ENCODE measurements at places on chromosomes 2 and 18.

GRCh38 chr2:36479406-36479805, 118.6 kb downstream of the FEZ2 start:
- DNase-seq = no peak

DNA sequence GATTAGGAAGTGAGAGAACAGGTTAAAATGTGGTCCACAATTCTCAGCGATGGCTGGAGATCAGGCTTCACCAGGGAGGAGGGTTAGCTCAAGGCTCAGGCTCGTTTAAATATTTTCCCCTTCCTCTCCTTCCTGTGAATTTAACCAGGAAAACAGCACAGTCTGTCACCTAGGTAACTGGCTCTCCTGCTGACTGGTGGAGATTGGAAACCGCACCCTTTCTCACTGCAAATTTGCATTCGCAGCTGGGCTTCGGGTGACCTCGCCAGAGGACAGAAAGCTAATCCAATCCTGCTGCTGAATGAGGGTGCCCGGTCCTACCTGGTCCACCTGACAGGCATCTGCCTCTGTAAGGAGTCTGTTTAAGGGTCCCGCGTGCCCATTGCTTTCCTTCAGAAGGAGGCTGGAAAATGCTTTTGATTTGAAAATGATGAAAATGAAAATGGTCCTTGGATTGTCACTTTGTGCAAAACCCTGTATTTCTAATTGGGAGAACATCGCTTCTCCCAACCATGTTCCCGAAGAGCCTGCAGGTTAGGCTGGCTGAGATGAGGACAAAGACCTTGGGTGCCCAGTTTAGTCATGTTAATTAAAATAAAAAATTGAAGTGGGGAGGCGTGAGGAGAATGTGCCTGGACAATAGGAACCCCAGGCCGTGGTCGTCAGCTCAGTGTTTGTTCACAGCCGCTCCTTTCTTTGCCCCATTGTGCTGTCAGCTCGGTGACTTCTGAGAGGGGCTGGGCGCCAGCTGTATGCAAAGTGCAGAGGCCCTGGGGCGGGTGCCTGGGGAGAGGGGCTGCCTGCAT, 43.4 kb upstream of the MTCL1 start:
- DNase-seq = no peak

GRCh38 chr2:9300829-9301453, 94.3 kb downstream of the ASAP2 start:
- DNase-seq = no peak

DNA sequence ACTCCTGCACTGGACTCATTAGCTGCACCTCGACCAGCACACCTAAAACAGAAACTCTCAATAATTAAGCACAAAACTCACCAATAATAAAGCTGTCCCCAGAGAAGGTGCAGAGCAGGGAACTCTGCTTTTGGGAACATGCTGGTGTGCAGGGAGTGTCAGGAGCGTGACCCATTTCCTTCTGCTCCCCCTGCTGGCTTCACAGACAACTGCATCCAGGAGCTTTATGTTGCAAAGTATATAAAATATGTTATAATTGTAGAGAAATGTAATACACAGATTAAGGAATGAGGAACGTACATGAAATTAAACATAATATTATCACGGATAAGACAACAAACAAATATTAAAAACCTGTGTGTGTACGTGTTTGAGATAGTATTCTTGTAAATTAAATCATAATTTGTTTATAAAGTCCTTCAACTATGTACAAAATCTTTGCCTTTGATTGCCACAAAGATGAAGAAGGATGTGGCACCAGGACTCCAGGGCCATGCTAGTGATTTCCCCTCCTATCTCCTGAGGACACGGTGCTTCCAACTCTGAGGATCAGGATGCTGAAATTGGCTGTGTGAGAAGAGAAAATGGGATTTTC, 68.6 kb upstream of the MAL start:
- no peak for DNase-seq

- no peak for DNase-seq
These were observed 59.3 kb upstream of the CCDC68 start for GRCh38 chr18:55018602-55019001.

GRCh38 chr2:236714080-236714479, 144.5 kb downstream of the ACKR3 start:
- no peak for DNase-seq

DNA sequence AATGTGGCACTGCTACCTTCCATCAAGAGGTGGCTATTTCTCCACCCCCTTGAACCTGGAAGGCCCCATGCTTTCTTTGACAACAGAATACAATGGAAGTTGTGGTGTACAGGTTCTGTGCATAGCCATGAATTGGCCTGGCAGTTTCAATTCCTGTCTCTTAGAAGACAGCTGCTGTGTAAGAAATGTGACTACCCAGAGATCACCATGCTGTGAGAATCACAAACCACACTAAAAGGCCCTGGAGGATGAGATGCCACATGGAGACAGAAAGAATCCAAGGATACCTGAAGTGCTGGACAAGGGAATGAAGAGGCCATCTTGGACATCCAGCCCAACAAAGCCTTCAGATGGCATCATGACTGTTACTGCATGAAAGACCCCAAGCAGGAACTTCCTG, 47.7 kb upstream of the EHBP1 start:
- no peak for DNase-seq

GRCh38 chr18:25229081-25229480, 122.9 kb downstream of the ZNF521 start:
- DNase-seq = no peak

DNA sequence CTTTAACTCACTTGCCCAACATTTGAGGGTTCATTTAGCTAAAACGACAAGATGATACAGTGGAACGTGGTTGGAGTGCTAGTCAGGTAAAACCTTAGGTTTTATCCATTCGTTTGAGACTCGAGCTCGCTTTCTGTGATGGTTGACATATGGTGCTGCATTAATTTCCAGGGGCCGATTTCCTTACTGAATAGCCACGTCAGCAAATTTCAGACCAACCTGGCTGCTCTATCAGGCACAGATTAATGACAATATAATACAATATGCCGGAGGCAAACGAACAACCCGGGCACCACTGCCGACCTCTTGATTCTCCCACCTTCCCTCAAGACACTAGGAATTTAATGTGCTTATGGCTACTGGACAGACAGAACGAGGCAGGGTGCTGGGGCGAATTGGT, 42.0 kb downstream of the NABP1 start:
- DNase-seq = no peak

- no peak for DNase-seq
These were observed 1645.9 kb upstream of the CELF4 start for GRCh38 chr18:39211461-39211860.

- DNase-seq = peak; percentile 46
These were observed 204.1 kb downstream of the NDUFA10 start for GRCh38 chr2:239820836-239821693.

DNA sequence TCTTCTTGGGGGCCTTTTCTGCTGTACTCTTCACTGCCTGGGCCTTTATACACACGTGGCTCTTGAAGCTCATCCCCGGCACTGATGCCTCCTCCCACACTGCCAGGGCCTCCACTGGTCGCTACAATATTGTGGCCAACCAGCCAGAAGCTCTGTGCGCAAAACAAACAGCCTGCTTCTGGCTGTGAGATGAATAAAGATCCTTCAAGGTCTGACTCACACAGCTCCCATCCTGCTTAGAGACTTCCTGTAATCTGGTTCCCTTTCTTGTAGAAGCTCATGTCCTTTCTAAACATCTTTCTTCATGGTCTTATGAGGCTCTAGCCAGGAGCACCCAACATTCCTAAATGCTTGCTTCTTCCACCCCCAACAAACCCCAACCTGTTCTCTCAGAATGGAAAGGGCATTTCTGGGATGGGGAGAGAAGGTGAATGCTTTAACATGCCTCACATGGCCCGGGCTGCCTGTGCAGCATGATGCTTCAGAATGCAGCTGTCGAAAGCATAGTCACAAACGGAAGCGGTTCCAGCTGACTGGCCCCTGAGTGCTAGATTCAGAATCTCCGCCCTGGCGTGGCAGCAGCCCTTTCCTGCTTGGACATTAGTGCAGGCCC, 24.6 kb downstream of the NRP2 start:
- DNase-seq = no peak

- DNase-seq = no peak
These were observed 4.1 kb upstream of the TNP1 start for GRCh38 chr2:216863946-216864345.

GRCh38 chr2:169743549-169743948, 9.9 kb downstream of the KLHL23 start:
- no peak for DNase-seq

- no peak for DNase-seq
These were observed 300.0 kb upstream of the CHAC2 start for GRCh38 chr2:53467467-53468180.

GRCh38 chr2:46216213-46216612, 81.0 kb upstream of the EPAS1 start:
- no peak for DNase-seq
